Tibial artery (tissue), 4 donors: ENCODE measurements at places on chromosomes 7 and 10.

DNA sequence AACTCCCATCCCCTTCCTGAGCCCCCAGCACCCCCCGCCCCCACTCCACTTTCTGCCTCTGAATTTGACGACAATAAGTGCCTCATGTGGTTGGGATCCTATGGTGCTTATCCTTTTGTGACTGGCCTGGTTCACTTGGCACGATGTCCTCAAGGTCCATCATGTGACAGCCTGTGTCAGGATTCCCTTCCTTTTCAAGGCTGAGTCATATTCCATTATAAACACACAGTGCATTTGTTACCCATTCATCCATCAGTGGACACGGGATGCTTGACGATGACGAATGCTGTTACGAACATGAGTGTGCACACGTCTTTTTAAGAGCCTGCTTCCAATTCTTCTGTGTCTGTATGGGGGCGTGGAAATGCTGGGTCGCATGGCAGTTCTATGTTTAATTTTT is 26.7 kb downstream of the SHH start:
- DNase-seq, result no peak

- DNase-seq, result no peak
These were observed 36.4 kb upstream of the DLX6 start for GRCh38 chr7:96968981-96969380.

DNA sequence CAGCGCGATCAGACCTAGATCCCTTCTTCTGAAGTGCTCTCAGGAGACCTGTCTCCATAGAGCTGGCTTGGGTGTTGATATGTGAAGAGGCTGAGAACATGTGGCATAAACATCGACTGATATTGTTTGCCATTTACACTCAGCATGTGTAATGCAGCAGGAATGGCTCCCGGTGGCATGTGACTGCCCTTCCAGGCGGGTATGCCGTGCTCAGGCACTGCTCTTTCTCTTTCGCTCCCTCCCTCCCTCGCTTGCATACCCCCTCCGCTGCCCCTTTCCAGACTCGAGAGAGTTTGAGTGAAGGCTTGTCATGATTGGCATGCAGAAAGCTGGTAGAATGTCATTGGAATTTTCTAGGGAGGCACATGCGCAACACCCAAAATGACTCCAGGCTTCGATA is 107.3 kb upstream of the PDCD4 start:
- DNase-seq, result no peak

DNA sequence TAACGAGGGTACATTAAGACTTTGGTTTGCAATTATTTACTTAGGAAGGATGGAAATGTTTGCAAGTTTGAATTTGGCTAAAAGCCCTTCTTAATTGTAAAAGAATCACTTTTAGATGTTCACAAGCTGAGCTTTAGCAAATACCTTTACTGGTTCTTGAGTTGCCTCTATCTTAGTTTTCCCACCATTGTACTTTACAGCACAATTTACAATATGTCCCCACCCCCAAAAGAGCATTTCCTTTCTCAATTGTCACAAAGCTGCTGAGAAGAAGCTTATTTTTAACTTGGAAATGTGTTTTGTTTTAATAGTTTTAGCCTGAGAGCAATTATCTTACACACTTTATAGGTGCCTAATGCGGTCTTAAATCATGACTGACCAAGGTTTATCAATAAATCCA is 81.1 kb downstream of the MET start:
- no peak for DNase-seq

- DNase-seq, result no peak
These were observed 43.7 kb downstream of the CPXM2 start for GRCh38 chr10:123847686-123848432.

GRCh38 chr10:77256346-77256745 is 381.3 kb downstream of the KCNMA1 start:
- DNase-seq, result no peak

GRCh38 chr7:155998328-155998691 is 186.0 kb upstream of the SHH start:
- no peak for DNase-seq

GRCh38 chr10:26755443-26755903 is 58.0 kb downstream of the PDSS1 start:
- no peak for DNase-seq

DNA sequence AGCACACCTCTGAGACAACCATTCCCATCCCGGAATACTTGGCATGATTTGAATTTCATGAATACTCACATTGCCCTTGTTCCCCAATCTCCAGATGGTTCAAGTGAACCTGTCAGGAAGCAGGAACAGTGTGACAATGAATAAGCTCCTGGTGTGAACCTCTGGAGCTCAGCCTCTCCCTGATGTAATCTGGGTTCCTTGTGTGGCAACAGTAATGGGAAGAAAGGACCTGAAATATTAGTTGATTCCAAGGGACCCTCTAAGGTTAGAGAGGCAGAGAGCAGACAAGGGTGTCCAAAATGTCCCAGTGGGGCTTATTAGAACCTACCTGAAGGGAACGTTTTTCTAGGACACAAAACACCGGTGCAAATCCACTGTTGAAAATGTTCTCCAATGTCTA is 8.5 kb downstream of the OR2A7 start:
- no peak for DNase-seq

GRCh38 chr7:1623810-1624209 is 46.3 kb upstream of the ELFN1 start:
- DNase-seq, result no peak

- no peak for DNase-seq
These were observed 62.3 kb upstream of the AHR start for GRCh38 chr7:17236171-17236570.

DNA sequence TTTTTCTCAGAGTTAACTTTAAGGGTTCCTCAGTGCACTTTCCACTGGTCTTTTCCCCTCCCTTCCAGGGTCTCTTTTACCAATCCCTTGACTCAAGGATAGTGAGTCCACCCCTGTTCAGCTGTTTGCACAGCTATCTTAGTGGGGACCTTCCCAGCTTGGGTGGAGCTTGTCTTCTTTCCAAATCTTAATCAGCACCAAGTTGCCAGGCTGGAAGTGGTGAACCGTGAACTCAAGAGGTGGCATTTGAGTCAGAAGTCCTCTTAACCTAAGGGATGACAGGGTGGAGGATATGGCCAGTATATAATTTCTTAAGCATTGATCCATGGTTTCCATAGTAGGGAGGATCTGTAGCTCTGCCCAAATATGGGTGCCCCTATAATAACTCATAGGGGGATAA is 25.0 kb downstream of the MAPK8 start:
- no peak for DNase-seq

- no peak for DNase-seq
These were observed 69.6 kb downstream of the COL26A1 start for GRCh38 chr7:101432316-101432715.

DNA sequence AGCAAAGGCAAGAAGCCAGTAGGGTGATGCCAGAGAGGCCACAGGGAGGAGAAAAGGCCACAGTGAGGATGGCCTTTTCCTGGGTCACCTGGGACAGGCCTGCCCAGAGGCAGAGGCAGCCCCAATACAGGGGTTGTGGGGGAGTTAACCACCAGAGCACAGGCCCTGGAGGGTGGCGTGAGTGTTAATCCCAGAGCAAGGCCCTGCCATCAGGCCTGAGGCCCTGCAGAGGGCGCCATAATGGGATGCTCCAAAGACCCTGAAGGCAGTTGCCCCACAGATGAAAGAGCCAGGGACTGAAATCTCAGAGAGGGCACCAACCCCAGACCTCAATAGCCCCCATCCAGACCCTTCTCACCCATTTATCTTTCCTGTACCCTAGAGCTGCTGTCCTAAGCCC is 23.9 kb downstream of the SLC13A4 start:
- DNase-seq, result no peak

DNA sequence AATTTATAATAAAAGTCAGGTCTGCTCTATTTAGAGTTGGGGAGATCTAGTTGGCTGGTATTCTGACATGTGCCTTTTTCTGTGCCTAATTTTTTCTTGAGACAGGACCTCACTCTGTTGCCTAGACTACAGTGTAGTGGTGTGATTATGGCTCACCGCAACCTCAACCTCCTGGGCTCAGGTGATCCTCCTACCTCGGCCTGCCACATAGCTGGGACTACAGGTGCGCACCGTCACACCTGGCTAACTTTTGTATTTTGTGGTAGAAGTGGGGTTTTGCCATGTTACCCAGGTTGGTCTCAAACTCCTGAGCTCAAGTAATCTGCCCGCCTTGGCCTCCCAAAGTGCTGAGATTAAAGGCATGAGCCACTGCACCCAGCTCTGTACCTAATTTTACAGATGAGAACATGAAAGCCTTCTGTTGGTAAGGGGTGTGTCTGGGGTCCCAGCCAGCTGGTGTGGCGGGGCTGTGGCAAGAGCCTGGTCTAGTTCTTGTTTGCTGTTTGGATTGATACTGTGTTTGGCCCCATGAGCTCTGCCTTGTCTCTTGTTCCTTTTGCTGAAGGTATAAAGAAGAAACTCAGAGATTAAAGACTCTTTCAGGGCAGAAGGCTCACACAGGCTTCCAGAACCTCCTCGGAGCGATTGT is 31.4 kb downstream of the POR start:
- DNase-seq, result no peak
